Endodermal cell (in vitro differentiated cells): ENCODE measurements at places on chromosomes 12 and 14. TPM values are rescaled to one million over a fixed set of nuclear protein-coding genes. Genes with fewer than 3 reads are reported as not detected.

- H3K4me1 ChIP-seq, result peaks cover 8% of the 10 kb centered on the region
- peak; percentile 71 for DNase-seq
- no peak overlapping the region for H3K27ac ChIP-seq
- H3K4me3 ChIP-seq, result peak overlapping the region; percentile 88
- H3K27me3 ChIP-seq, result no peaks in the 10 kb centered on the region
These were observed 1.8 kb downstream of the SPSB2 start for GRCh38 chr12:6871052-6871957.

DNA sequence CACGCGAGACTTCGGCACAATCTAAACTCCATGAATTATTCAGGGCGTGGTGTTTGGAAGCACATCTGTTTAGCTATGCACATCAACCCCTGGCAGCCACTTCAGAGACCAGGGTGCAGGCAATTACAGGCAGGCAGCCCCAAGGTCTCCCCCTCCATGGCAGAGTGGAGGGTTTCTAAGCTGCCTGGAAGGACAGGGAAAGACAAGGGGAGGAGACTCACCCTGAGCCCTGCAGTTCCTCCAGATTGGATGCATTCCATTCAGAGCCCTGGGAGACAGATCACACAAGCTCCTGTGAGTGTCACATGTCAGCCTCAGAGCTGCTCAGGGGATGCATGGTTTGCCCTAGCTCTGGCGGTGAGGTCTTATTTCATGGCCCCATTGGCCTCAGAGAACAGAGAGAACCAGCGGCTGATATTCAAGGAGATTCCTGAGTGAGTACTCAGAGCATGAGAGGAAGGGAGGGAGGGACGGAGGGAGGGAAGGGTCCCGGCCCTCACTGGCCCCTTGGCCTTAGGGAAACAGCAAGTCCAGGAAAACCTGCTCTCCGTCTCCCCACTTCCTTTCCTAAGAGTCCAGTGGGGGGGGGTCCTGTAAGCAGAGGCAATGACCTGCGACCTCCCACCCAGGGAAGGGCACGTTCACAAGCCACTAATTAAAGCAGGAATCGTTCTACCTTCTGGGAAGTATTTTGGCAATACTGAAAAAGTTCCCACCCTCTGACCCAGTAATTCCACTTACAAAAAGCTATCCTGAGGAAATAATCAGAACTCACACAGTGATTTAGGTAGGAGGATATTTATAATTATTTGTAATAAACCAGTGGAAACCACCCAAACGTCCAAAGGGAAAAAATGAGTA lies 55.1 kb downstream of the SSH1 start:
- H3K4me1 ChIP-seq, result peaks cover 5% of the 10 kb centered on the region
- H3K36me3 ChIP-seq, result peaks cover 86% of the 10 kb centered on the region
- H3K27me3 ChIP-seq, result no peaks in the 10 kb centered on the region
- peak; percentile 96 for DNase-seq

The ARHGEF40 gene
- total RNA-seq, result 63.1 and 73.5 TPM in 2 replicates

DNA sequence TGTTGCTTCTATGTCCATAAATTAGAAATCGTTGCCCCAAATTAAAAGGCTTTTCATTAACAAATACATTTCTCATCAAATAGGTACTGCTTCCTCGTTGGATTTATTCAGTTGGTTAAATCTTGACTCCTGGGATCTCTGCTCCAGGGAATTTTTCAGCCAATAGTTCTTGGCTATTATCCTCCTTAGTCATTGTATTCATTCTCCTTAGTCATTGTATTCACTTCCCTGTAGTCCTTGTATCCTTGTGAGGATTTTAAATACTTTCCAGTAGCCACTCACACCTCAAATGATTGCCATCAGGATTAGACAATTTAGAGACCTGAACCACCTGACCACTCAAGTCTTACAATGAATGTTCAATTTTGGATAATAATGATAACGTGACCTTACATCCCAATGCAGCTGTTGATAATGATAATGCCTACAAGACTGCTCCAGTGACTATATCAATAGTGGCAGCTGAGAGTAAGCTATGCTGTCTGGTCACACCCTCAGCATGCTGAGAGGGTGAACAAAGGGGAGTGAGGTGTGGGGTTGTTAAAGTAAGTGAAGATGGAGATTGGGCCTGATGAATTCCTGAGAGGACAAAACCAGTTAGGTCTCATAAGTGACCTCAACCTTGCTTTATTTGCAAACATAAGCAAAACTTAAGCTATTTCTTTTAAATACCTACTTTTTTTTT lies 193.7 kb upstream of the RTL1 start:
- peaks cover 5% of the 10 kb centered on the region for H3K36me3 ChIP-seq
- DNase-seq, result peak; percentile 74
- peaks cover 2% of the 10 kb centered on the region for H3K4me1 ChIP-seq
- H3K4me3 ChIP-seq, result peak overlapping the region; percentile 85

- no peak overlapping the region for H3K4me3 ChIP-seq
- no peaks in the 10 kb centered on the region for H3K4me1 ChIP-seq
- H3K36me3 ChIP-seq, result no peaks in the 10 kb centered on the region
- DNase-seq, result no peak
- no peaks in the 10 kb centered on the region for H3K27me3 ChIP-seq
These were observed 1.9 kb downstream of the IFNG-AS1 start for GRCh38 chr12:67991158-67991557.
